ENCODE measurements at places on chromosomes 2 and 18. TPM values are rescaled to one million over a fixed set of nuclear protein-coding genes. Genes with fewer than 3 reads are reported as not detected.

DNA sequence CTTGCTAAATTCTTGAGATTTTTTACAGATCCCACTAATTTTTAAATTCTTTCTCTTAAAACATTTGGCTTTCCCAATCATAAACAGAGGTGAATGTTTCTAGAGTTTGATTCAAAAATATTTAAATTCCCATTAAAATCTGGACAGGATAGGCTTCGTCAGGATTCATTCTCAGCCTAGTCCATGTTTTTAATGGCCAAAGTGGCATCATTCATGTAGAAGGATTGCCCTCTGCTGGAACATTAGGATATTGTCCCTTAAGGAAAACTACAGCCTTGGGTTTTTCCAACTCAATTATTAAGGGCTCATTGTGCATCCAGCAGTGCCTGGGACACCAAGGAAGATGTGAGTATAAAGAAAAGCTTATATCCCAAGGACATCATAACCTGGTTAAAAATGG lies 71.7 kb downstream of the TPGS2 start:
- DNase-seq, result no peak

- DNase-seq, result no peak
These were observed 209.0 kb upstream of the COPS8 start for GRCh38 chr2:236876642-236877041.

DNA sequence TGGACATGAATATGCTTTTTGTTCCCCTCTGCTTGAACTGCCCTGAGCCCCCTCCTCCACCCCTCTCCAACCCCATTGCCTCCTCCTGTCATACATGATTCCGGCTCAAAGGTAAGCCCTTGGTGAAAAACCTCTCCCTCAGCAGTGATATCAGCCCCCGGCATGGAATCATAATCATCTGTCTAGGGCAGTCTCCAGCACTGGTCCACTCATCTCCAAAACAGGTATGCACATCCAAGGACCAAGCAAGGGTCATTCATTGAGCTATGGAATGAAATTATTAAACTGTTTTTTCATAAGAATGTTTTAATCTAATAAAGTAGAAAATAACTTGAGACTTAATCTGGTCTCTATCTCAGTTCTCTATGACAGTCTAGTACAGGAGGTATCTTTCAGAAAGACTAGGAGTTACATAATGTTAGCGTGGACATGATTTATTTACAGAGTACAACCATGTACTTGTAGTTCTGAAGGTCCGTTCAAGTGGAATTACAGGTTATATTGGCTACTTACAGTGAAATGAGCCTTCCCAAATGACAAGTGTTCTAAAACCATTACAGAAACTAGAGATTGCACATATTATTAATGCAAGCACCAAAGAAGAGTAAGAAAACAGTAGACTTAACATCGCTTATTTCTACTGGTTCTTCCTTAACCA lies 75.2 kb downstream of the ACVR1 start:
- DNase-seq, result no peak

- no peak for DNase-seq
These were observed 29.3 kb upstream of the FOXI3 start for GRCh38 chr2:88481691-88482336.

GRCh38 chr2:10527585-10527984 lies 79.5 kb upstream of the ODC1 start:
- no peak for DNase-seq

DNA sequence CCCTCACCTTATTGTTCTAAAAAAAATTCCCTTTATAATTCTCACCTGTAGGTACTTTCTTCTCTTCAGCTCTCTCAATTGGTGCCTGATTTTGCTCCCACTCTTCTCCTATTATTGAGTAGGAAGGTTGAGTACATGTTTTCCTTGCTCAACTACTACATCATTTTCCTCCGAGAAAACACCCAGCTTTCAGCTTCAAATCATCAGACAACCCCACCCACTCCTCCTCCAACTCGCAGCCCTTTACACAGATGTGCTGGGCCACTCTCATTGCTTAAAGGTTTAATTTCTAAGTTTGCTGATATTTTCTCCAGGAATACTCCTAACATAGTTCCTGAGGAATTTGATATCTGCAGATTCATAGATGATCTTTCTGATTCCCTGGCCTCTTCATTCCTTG lies 734.4 kb upstream of the ZEB2 start:
- DNase-seq, result no peak

GRCh38 chr2:70906439-70907005 lies 29.2 kb upstream of the ATP6V1B1 start:
- no peak for DNase-seq

DNA sequence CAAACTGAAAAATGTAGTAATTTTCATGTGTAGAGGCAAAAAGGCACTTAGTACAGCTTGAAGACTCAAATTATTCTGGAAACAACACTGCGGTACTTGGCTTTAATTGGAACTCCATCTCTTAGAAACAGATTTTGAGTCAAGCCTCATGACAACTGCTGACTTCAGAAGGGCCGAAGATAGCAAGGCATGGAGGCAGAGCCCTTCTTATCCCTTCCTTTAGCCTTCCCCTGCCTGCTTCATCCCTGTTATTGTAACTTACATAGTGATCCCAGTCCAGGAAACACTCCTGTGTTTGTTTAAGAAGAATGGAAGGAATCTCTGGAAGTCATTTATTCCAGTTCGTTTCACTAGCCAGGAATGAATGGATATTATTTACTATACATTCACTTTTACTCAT lies 110.9 kb upstream of the FAM98A start:
- DNase-seq, result no peak

DNA sequence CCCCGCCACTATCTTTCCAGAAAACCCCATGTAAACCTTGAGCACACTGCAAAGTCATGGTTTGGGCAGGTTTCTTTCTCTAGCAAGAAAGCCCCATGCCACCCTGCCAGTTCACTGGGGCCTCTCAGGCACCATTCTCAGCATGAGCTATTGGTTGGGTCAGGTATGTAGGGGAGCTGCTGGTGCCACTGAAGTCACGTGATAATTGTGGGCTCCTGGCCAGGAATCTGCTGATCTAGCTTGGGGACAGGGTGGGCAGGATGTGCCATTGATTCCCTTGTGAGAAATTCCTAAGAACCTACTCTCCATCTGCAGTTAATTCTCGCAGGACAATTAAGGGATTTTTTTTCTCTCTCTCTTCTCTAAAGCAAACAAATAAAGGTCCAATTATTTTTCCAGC lies 26.5 kb upstream of the HNMT start:
- DNase-seq, result no peak

DNA sequence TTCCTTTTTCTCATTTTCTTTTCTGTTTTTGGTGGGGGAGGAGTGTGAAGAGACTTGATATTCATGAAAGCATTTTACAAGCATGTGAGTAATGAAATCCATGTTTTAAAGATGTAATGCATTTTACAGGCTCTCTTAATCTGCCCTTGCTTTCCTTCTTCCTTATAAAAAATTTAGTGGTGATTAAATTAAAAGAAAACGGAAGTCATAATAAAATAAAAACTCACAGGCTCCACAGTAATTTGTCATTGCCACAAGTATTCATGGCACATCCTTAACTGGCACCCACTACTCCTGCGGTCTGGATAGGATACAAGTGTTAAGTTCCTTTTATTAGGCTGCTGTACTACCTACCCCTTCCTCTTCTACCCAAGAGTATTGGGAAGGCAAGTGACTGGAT lies 241.2 kb downstream of the SLC4A3 start:
- DNase-seq, result no peak

DNA sequence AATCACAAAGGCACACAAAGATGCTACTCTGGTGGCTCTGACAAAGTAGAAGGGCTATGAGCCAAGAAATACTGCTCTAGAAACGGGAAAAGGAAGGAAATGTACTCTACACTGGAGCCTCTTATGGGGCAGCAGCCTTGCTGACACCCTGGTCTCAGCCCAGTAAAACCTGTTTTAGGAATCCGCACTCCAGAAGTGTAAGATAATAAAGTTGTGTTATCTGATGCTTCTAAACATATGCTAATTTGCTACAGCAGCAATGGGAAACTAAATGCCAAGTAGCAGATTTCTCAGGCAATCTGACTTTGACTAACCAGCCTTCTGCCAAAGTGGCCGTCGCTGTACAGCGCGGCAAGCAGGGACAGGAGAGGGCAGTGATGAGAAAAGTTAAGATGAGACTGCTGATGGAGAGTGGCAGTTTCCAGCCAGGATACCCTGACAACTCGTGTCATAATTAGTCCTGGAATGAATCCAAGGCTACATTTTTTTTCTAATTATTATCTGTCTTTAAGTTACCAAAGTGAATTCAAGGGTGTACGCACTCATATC lies 99.0 kb downstream of the NETO1 start:
- no peak for DNase-seq

GRCh38 chr2:129192841-129193253 lies 786.6 kb upstream of the RAB6C start:
- DNase-seq, result no peak

DNA sequence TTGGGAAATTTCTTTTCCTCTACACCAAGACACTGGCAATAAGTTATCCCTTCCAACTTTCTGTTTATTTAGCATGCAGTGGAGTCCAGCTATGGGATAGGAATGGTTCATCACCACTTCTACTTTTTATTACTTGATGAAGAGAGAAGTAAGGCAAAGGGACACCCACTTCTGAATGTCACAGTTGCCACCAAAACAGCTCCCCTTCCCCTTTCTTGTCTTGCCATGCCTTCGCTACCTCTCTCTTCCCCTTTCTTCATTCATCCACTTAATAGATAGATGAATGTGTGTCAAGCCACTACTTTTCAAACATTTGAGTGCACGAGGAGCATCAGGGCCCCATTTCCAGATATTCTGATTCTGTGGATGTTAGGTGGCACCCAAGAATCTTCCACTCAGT lies 59.6 kb downstream of the KCTD18 start:
- no peak for DNase-seq

The TRIM43 gene
- not detected for total RNA-seq

The DNAH7 gene
- total RNA-seq, result 1.0 TPM

The CLEC4F gene
- not detected for total RNA-seq

All from osteocyte (in vitro differentiated cells).